Astrocyte (in vitro differentiated cells and primary cell): ENCODE measurements at places on chromosomes 1 and 21. TPM values are rescaled to one million over a fixed set of nuclear protein-coding genes. Genes with fewer than 3 reads are reported as not detected.

The LCE1A gene
- total RNA-seq: not detected in 2 replicates

The CFAP45 gene
- total RNA-seq: 3.2 and 4.3 TPM in 2 replicates

DNA sequence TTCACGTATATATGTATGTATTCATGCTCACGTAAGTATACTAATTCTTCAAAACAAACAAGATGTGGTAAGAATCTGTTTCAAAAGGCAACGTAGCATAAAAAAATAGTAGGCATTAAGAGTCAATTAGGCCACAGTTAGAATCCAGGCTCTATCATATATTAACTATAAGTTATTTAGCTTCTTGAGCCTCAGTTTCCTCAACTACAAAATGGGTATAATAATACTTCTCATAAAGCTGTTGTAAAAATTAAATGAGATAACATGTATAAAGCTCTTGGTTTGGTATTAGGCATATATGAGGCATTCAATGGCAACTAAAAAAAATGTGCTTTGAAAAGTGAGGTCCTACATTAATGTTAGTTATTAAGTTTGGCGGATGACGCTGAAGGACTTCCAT is 9.2 kb downstream of the B3GALNT2 start:
- no peak for DNase-seq

GRCh38 chr1:39666772-39667171 is 5.1 kb downstream of the NT5C1A start:
- no peak for DNase-seq

- no peak for DNase-seq
Measured at GRCh38 chr1:110787328-110788071, 85.4 kb upstream of the CD53 start.

DNA sequence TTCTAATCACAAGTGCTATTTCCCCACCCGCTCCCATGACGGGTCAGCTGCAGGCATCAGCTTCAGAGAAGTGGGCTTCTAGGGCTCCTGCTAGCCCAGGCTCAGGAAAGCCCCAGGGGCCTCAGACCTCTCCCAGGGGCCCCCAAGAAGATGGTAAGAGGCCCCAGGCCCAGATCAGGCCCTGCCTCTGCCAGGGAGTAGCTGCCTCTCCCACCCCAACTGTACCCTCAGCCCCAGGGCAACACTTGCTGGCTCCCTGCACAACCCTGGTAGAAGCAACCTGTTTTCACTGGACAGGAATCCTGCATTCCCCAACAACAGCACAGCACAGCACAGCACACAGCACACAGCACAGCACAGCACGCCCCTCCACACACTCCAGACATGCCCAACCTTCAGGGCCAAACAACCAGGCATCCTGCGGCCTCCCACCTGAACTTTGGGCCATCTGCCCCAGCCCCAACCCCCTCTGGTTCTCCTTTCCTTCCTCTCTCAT is 6.5 kb downstream of the BLACAT1 start:
- no peak for DNase-seq

DNA sequence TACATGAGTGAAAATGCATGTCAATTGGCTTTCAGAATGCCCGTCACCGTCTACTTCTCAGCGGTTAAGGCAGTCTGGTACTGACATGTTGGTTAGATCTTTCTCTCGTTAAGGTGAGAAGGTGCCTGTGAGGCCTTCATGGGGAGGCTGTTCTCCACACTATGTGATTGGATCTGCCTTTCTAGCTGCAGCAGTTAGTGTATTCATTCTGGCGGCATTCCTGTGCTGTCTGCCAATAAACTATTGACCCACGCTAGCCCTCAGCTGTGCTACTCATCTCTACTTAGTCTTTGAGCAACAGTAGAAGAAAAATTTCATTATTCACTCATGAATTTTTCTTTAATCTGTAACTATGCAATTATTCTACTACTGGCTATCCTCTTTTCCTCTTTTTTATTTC is 32.0 kb downstream of the CCSAP start:
- DNase-seq: peak; percentile 41
